H4 (cell line): ENCODE measurements at places on chromosomes 2 and 18. TPM values are rescaled to one million over a fixed set of nuclear protein-coding genes. Genes with fewer than 3 reads are reported as not detected.

The GPAT2 gene
- not detected in 2 replicates for total RNA-seq

The XDH gene
- total RNA-seq: 0.33 and 1.2 TPM in 2 replicates

The RAB6C gene
- not detected in 2 replicates for total RNA-seq

The POTEJ gene
- total RNA-seq: not detected in 2 replicates

The THAP4 gene
- 30.1 and 39.9 TPM in 2 replicates for total RNA-seq

The DES gene
- 0.68 and 1.2 TPM in 2 replicates for total RNA-seq

The KIF1A gene
- 1.4 and 1.9 TPM in 2 replicates for total RNA-seq

The KLHL29 gene
- 1.8 and 2.1 TPM in 2 replicates for total RNA-seq
